Stimulated activated memory B cell treated with anti-CD40 and anti-IgM and Interleukin-4, amounts not matched to agents 10 μg/mL and 1 μg/mL and 100 μg/mL, for 72 hours (primary cell): ENCODE measurements at places on chromosomes 2 and 18.

- no peak for ATAC-seq
Measured at GRCh38 chr2:159267921-159268320, 18.6 kb downstream of the WDSUB1 start.

- ATAC-seq: peak; percentile 48
Measured at GRCh38 chr2:168944065-168944464, 43.0 kb downstream of the G6PC2 start.

DNA sequence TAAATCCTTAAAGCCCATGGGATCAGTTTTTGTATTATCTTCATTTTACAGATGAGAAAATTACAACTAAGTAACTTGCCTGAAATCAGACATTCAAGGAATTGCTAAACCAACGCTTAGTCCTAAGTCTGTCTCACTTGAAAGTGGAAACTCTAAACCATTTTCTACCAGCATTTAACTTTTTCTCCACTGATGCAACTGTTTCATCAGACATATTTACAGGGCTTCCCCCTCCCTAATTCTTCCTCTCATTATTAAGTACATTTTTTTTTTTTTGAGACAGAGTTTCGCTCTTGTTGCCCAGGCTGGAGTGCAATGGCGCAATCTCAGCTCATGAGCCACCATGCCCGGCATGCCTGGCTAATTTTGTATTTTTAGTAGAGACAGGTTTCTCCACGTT lies 88.6 kb downstream of the ACVR1C start:
- ATAC-seq: no peak

GRCh38 chr2:32851777-32852439 lies 94.8 kb upstream of the LTBP1 start:
- no peak for ATAC-seq

- ATAC-seq: no peak
Measured at GRCh38 chr2:8300216-8300615, 381.6 kb upstream of the ID2 start.

GRCh38 chr2:60926741-60927552 lies 45.6 kb downstream of the REL start:
- no peak for ATAC-seq

DNA sequence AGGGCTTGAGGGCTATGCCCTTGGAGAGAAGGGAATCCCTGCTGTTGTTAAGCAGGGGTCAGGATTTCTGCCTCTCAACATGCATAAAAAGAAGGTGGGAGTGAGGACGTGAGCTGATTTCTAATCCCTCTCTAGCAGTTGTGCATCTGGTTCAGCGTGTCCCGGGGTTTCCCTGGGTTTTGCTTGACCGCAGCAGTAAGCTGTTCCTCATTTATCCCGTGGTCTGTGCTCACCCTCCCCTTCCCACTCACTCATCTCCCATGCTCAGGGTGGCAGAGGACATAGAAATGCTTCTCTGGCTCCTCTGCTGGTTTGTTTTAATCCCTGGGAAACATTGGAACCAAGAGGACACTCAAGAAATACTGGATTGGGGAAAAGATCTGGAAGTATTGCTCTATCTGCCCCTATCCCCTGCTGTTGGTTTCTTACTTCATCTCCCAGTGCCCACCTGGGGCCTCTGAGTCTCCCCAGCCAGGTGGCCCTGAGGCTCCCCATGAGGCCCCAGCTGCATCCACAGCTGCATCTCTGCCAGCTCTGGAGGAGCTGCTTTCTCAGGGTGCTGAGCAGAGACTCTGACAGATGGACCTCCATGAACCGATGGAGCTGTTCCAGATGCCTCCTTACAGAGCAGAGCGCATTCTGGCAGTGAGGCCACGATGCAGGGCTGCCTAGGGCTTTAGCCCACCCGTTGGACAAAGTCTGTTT lies 36.1 kb downstream of the TET3 start:
- peak; percentile 71 for ATAC-seq

DNA sequence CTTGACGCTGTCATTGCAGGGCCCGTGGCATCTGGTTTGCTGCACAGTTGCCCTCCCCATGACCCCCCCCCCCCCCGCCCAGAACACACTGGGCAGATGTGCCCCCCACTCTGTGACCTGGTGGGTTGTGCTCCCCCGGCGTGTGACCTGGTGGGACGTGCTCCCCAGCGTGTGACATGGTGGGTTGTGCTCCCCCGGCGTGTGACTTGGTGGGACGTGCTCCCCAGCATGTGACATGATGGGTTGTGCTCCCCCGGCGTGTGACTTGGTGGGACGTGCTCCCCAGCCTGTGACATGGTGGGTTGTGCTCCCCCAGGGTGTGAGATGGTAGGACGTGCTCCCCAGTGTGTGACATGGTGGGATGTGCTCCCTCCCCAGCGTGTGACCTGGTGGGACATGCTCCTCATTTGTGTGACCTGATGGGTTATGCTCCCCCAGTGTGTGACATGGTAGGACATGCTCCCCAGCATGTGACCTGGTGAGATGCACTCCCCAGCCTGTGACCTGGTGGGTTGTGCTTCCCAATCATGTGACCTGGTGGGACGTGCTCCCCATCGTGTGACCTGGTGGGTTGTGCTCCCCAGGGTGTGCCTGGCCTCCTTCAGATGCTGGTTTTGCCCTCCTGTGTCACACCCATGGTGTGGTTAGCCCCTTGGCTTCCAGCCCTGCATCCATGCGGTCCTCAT lies 213.7 kb downstream of the AGAP1 start:
- no peak for ATAC-seq

- ATAC-seq: peak; percentile 83
Measured at GRCh38 chr2:43106559-43107527, 119.6 kb downstream of the ZFP36L2 start.

DNA sequence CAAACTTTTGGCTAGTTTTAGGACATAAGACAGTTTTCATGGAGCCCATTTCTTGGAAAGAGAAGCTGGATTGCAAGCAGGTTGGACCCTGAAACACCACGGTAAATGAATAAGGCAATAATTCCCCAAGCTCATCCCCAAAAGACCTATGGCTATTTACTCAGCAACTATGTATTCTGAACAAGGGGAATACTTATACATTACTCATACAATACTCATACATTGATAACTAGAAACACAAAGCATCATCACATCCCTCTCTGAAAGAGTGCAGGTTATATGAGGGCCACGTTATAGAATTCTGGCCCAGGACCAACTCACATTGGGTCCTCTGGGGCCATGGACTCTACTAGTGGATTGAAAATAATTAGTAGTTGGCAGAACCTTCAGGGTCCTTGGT lies 154.8 kb downstream of the TMX3 start:
- no peak for ATAC-seq

DNA sequence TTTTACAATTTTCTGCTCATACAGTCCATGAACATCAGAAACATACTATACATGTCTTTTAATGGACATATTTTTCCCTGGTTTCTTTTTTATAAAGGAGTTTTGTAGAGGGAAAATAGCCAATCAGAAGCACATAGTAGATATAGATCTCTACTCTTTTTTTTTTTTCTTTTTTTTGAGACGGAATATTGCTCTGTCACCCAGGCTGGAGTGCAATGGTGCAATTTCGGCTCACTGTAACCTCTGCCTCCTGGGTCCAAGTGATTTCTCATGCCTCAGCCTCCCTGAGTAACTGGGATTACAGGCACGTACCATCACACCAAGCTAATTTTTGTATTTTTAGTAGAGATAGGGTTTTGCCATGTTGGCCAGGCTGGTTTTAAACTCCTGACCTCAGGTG lies 83.2 kb upstream of the MGAT5 start:
- no peak for ATAC-seq

DNA sequence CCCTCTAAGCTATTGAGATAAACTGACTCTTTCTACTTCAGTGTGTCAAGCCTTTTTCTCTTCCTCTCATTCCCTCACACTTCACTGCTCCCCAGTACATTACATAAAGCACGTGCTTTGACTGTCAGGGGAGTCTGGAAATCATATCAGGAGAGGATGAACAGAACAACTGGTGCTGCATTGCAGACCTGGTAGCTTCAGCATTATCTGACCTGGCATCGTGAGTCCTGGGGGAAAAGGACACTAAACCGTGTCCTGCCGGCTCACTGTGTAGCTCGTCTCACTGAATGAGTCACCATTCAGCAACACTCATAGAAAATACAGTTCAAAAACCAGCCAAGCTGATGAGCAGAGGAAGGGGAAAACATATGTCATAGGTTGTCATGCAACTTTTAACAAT lies 108.5 kb upstream of the UNC80 start:
- no peak for ATAC-seq

GRCh38 chr18:71327850-71328249 lies 1039.0 kb downstream of the SOCS6 start:
- ATAC-seq: no peak

- ATAC-seq: no peak
Measured at GRCh38 chr18:56245866-56246580, 392.4 kb downstream of the TXNL1 start.

GRCh38 chr2:159708066-159708760 lies 4.1 kb upstream of the MARCHF7 start:
- no peak for ATAC-seq

- no peak for ATAC-seq
Measured at GRCh38 chr18:22900558-22901238, 32.4 kb upstream of the RBBP8 start.

DNA sequence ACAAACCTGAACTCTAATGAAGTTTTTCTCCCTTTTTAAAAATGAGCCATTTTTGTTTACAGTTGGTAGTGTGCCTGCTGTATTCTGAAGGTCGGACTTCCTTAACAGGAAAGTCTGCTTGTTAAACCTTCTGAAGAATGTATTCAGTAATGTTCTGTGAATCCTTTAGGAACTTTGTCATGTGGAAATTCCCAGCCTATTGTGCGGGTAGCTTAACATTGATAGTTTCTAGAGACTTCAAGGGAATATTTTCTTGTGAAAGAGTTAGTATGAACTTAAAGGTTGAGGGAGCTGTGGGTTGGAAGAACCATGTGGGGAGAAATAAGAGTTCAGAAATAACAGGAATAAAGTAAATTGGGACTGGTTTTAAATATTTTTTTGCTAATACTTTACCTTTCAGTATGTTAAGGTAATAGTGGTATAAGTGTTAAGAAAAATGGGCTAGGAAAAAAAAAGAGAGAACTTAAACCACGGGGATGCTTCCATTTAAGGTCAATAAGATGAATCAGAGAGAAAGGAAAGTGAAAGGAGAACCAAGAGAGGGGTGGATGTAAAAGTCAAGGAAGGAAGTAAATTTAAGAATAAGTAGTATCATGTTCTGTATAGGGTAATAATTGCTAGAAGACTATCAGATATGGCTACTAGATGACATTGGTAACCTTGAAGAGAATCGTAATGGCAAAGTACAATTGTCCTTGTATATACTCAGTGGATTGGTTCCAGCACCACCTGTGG lies 90.5 kb downstream of the PMS1 start:
- no peak for ATAC-seq

- no peak for ATAC-seq
Measured at GRCh38 chr2:200770847-200771246, 40.9 kb upstream of the BZW1 start.

GRCh38 chr18:69518989-69519388 lies 118.3 kb downstream of the DOK6 start:
- no peak for ATAC-seq

GRCh38 chr2:27320958-27321543 lies 1.8 kb downstream of the MPV17 start:
- ATAC-seq: no peak

GRCh38 chr2:232611559-232612218 lies 21.7 kb upstream of the EFHD1 start:
- no peak for ATAC-seq

DNA sequence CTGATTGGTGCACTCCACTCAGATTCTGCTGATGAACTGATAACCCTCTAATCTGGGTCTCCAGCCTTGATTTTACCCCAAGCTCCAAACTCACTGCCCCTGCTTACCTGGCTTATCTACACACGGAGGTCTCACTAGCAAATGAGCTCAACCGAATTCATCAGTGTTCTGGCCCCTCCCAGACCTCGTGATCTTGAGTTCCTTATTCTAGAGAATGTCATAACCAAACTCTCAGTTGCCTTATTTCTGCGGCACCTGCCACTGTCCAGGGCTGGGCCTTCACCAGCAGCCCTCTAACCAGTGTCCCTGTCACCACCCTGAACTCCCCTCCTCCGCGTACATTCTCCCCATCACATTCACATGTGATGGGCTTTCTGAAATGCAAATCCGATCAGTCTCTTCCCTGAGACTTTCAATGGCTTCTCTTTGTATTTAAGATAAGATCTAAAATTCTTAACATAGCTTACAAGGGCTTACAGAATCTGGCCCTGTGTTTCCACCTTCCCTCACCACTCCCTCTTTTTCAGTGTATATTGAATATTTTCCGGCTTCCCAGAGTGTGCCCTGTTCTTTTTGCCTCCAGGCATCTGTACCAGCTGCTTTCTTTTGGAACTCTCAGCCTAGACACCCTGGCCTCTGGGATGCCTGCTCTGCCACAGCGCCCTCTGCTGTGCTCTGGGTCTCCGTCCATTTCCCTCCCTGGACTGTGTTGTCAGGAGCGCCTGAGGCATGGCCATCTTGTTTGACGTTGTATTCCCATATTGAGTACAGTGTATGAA lies 31.1 kb downstream of the NAB1 start:
- peak; percentile 89 for ATAC-seq

GRCh38 chr2:52500561-52500960 lies 1267.0 kb upstream of the CHAC2 start:
- ATAC-seq: no peak

GRCh38 chr18:37570336-37570930 lies 4.8 kb upstream of the CELF4 start:
- ATAC-seq: no peak

DNA sequence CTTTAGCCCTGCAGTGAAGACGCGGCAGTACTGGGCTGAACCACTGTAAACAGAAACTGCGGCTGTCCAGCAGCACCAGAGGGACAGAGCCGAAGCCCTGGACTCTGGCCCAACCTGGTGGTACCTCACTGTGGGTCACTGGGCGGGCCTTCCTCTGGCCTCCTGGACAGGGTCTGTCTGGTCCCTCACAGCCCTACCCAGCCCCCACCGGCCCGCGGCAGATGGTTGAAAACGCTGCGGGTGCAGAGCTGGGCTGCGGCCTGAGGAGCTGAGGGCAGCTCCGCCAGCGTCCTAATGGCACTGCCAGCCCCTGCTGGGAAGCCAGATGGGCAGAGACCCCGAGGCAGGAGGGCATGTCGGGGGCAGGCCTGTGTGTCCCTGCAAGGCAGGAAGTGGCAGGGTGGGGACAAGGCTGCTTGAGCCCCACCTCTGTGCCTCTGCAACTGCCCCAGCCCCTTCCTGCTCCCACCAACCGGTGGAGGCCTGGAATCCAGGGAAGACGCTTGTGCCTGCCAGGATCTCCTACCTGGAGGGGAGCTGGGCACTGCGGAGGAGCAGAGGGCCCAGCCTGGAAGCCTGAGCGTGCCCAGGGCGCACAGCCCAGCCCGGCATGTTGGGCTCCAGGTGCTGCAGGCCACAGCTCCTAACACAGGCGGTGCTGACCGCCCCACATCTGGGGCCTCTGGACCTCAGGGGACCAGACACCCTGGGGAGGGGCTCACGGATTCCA lies 36.3 kb downstream of the HS6ST1 start:
- ATAC-seq: no peak

GRCh38 chr2:134446383-134447017 lies 192.6 kb downstream of the MGAT5 start:
- ATAC-seq: no peak

GRCh38 chr2:238912916-238913875 lies 65.3 kb downstream of the TWIST2 start:
- no peak for ATAC-seq

GRCh38 chr2:72544554-72544953 lies 281.3 kb downstream of the EXOC6B start:
- ATAC-seq: no peak
